ENCODE measurements at places on chromosomes 7 and 10. TPM values are rescaled to one million over a fixed set of nuclear protein-coding genes. Genes with fewer than 3 reads are reported as not detected.

GRCh38 chr7:44394636-44395035 lies 69.2 kb upstream of the CAMK2B start:
- H3K4me1 ChIP-seq = no peaks in the 10 kb centered on the region
- no peaks in the 10 kb centered on the region for H3K27me3 ChIP-seq
- no peak for DNase-seq
- peaks cover 9% of the 10 kb centered on the region for H3K36me3 ChIP-seq

DNA sequence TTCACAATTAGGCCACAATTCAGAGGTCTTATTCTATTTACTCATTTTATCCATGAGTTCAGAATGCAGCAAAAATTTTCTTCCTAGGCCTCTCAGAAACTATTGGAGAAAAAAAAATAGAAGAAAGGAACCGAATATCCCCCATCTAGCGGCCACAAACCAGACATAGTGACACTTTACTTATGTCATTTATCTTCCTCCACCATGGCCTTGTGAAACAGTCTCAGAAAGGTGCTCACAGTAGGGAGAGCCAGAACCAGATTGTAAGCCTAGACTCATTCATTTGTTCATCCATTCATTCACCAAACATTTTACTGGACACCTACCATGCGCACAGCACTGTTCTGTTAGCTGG lies 16.0 kb downstream of the CREB3L2 start:
- peak overlapping the region; percentile 39 for H3K4me3 ChIP-seq
- H3K27me3 ChIP-seq = no peaks in the 10 kb centered on the region
- peaks cover 44% of the 10 kb centered on the region for H3K4me1 ChIP-seq
- no peak for DNase-seq

DNA sequence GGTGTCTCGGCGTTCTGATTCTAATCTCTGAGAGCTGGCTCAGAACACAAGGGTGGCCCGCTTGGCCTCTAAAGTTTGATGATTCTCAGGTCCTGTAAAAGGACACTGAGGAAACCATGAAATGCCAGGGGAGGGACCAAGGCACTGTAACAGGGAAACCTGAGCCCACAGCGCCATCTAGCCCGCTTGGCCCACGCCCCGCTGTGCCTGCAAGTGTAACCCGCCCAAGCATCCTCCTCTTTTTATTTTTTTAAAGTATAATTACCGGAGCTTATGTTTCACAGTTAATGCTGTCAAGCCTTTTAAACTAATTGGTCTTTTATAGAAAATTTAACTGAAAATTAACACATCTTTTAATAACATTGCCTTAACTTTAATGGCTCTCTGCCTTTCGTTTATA lies 734.7 kb downstream of the KCNMA1 start:
- no peaks in the 10 kb centered on the region for H3K4me1 ChIP-seq
- no peak overlapping the region for H3K27ac ChIP-seq
- DNase-seq = peak; percentile 37
- no peaks in the 10 kb centered on the region for H3K36me3 ChIP-seq
- H3K4me3 ChIP-seq = no peak overlapping the region
- H3K27me3 ChIP-seq = no peaks in the 10 kb centered on the region

DPP6 gene
- not detected for total RNA-seq

All from fibroblast of lung (primary cell).